ENCODE measurements at places on chromosomes 1 and 21.

DNA sequence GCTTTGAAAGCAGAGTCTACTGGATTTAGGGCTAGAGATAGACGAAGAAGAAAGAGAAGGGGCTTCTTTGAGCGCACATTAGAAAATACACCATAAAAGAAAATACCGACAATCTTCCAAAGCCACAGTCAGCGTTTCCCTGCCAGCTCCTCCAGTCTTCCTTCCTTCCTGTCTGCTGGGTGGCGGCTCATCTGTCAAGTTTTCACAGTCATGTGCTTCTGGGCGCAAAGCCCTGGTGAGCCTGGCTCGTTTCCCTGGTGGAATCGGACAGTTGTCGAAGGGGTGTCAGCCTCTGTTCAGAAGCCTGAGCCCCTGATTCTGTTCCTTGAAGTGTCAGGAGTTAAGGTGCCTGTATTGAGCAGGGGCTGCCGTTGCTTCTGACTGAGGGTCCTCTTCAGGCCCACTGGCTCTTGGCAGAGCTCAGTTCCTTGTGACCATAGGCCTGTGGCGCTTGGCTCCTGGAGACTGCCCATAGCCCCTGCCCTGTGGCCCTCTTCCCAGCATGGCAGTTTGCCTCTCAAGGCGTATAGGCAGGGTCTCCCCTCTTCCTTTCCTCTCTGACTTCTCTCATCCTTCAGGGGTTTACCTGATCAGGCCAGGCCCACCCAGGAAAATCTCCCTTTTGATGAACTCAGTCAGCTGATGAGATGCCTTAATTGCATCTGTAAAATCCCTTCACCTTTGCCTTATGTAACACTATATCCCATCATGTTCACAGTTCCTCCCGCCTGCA is 58.6 kb downstream of the ADARB1 start:
- no peak for DNase-seq

DNA sequence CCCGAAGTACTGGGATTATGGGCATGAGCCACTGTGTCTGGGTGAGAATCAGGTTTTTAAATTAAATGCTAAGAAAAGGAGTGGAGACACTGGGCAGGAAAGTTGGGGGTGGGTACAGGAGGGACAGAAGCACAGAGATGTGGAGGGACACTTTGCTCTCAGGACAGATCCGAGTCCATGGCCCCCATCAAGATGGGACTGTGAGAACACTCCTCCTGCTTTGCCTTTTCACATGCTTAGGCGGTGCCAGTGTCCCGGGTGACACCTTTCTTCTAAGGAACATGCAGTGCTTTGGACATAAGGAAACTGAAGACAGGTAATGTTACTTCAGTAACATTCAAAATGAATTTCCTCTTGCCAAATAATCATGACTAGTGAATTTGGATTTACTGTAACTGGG is 16.7 kb downstream of the SLC25A33 start:
- DNase-seq: no peak

DNA sequence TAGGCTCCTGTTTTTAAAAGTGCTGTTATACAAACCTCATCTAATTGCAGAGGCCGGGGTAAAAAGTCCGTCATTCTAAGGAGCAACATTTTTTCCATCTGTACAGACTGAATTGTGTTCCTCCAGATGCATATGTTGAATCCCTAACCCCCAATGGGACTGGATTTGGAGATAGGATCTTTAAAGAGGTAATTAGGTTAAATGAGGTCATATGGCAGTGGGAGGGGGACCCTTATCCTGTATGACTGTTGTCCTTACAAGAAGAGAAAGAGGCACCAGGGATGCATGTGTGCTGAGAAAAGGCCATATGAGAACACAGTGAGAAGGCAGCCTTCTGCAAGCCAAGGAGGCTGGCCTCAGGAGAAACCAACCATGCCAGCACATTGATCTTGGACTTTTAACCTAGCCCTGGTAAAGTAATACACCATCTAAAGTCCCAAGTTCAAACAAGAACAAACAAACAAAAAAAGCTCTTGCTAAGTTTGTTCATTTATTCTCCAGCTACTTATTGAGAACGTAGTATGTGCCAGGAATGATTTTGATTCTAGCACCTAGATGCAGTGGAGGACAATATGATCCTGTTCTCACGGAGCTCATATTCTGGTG is 352.4 kb downstream of the NTNG1 start:
- no peak for DNase-seq

DNA sequence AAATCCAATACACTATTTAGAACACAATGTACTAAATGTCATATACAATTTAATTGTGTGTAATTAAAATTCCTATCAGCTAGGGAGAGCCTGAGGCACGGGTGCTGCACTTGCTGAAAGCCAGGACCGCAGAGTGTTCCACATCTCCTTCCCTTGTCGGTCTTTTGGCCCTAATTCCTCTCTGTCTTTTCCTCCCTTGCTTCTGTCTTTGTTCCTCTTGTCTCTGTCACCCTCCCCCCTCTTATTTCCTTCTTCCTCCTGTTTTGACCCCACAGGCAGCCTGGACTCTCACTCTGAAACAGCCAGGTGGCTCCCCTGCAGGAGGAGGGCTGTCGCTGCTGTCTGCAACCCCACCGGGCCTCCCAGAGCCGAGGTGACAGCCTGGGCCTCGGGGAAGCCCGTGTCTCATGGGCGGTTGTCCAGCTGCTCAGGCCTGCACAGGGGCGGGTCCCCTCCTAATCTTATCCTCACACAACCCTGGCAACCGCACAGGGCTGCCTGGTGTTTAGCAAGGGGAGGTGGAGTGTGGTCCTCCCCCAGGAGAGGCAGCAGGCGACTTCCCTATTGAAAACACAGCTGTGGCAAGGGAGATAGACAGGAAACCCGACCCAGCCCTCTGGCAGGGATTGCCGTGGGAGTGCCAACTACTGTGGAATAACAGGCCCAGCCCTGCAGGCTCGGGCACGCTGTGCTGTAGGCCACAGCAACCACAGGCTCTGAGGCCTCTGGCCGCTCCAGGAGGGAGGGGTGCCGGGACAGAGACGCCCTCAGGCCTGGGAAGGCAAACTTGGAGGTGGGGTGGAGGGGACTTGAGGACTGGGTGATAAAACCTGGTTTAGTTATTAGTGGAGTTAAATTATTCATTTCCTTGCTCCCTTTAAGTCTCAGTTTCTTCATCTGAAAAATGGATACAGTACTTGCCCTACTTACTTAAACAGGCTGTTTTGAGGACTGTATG is 68.8 kb upstream of the WDR26 start:
- DNase-seq: peak; percentile 76

Measured in Caco-2 (cell line).